ENCODE measurements at places on chromosomes 5 and 9. TPM values are rescaled to one million over a fixed set of nuclear protein-coding genes. Genes with fewer than 3 reads are reported as not detected.

- no peak for DNase-seq
These were observed 81.1 kb upstream of the NR3C1 start for GRCh38 chr5:143484601-143485000.

DNA sequence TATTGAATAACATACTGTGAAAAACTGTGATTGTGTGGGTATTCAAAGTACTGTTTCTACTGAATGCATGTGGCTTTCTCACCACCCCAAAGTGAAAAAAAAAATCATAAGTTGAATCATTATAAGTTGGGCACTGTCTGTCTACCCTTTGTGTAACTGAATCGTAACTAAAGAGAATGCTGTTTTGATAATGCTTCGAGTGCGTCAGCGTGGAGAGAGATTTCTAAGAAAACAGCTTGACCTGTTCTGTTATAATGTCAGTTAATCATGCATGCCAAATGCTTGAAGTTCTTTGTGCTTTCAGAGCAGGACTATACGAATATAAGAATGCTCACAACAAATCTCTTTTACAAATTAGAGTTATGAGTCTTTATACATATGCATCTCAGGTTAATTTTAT, 148.8 kb upstream of the SGCD start:
- DNase-seq = no peak

DNA sequence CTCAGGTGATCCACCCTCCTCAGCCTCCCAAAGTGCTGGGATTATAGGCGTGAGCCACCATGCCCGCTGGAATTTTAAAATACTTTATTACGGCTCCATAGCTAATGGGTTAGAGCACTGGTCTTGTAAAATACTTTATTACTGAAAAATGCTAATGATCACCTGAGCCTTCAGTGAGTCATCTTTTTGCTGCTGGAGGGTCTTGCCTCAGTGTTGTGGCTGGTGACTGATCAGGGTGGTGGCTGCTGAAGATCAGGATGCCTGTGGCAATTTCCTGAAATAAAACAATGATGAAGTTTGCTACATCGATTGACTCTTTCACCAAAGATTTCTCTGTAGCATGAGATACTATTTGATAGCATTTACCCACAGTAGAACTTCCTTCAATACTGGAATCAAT, 26.0 kb upstream of the GNE start:
- DNase-seq = no peak

- no peak for DNase-seq
These were observed 11.0 kb downstream of the HAVCR1 start for GRCh38 chr5:157047898-157048297.

DNA sequence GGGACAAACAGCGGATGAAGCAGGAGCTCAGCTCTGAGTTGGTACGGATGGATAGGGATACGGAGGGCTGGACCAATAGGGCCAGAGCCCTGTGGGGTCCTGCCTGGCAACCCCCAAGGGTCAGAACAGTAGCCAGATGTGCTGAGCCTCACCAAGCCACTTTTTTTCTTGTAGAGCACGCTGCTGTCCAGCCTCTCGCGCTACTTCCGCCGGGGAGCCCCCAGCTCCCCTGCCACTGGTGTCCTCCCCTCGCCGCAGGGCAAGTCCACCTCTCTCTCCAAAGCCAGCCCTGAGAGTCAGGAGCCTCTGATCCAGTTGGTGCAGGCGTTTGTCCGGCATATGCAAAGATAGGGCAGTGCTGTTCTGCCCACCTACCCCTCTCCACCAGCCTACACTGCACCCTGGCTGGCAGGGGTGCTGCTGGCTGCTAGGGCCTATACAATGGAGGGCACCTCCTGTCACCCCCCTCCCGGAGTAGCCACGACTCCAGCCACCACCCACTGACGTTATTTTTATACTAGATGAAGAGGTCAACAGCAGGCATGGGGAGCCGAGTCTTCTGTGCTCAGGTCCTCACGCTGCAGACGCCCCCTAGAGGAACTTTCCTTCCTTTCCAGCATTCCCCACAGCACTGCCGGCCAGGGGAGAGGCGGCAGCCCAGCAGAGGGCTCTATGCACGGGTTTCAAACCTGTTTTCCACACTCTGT, 21.6 kb downstream of the SH3GLB2 start:
- no peak for DNase-seq

GRCh38 chr9:80552931-80553330, 981.2 kb downstream of the TLE4 start:
- no peak for DNase-seq

DNA sequence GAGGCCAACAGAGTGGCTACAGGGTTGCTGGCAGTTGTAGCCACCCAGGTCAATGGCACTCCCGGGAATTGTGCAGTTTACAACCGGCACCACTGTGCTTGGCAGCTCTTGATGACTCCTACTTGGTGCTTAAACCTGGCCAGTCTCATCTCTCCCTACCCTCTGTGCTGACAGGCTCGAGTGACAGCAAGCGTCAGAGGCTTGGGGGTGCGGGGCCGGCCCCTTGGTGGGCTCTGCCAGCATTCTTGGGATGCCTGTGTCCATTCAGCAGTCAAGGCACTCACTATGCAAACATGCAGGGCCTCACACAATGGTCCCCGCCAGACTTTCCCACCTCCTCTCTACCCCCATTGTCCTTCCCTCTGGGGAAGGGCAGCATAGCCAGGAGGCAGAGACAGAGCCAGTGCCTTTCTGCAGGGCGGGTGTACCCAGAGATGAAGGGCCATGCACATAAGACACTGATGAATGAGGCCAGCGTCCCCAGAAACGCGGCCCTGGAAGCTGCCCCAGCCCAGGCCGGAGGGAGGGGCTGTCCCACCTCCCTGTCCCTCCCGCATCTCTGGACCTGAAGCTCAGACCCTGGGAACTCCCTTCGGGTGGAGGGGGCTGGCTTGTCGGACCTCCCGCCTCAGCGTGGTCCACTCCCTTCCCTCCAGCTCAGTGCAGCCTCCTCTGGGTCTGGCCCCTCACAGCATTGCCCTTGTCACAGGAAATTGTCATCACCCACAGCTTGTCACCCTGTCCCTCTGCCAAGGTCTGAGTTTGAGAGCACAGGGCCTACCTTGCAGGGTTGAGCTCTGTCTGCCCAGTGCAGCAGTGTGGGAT, 26.4 kb upstream of the NOTCH1 start:
- DNase-seq = no peak

DNA sequence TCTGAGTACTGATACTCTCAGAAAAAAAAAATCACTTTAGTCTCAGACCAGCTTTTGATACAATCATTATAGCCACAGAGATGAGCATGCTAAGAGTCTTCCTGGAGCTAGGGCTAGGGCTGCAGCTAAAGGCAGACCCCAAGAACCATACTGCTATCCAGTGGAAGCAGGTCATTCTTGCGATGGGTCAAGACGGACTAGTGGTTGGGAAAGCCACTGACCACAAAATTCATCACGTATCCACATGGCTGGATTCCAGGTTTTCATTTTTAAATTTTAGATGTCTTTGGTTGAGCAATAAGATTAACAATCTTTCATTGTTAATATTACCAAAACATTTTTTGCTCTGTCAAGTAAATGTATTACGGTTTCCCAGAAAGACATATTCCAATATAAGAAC, 598.1 kb downstream of the DNAH5 start:
- no peak for DNase-seq

- DNase-seq = no peak
These were observed 187.9 kb downstream of the MAN2A1 start for GRCh38 chr5:109877670-109878045.

- DNase-seq = no peak
These were observed 32.1 kb upstream of the SARDH start for GRCh38 chr9:133770076-133770777.

DNA sequence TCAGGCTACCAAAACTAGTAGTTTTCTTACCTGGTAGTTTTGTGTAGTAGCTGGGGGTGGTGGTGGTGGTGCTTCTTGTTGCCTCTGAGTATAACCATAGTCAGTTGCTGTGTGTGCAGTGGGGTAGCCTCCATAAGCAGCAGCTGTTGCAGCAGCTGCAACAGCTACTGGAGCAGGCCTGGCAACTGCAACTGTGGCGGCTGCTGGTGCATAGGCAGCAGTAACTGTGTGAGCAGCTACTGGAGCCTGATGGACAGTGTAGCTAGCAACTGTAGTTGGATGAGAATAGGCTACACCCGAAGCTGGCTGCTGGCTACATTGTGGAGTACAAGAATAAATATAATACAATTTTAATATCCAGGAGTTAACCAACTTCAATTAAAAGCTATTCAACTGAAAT, 24.7 kb downstream of the ZFR start:
- no peak for DNase-seq

- DNase-seq = no peak
These were observed 132.7 kb downstream of the MAPKAP1 start for GRCh38 chr9:125574126-125574877.

DNA sequence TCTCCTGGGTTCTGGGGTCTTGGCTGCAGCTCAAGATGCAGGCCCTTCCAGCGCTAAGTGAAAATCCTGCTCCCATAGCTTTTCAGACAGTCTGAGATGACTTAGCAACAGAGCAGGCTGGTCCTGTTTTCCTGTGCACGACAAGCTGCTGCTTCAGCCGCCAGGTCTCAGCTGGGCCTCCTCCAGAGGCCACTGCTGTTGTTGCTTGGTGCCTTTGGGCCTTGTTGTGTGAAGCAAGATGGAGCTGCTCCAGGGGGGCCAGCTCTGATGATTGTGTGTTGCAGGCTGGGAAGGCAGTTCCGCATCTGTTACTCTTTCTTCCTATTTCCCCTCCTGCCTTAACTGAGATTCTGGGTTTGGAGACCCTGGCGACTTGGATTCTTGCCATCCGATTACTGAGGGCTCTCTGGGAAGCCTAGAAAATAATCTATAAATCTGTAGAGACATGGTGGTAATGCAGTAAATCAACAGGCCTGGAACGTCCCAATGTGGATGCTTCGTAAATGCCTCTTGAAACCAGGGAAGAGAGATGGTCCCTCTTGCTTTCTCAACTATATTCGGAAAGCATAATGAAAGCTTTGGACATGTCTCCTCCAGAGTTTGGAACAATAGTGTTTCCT, 3.2 kb downstream of the MAP1B start:
- DNase-seq = no peak

DNA sequence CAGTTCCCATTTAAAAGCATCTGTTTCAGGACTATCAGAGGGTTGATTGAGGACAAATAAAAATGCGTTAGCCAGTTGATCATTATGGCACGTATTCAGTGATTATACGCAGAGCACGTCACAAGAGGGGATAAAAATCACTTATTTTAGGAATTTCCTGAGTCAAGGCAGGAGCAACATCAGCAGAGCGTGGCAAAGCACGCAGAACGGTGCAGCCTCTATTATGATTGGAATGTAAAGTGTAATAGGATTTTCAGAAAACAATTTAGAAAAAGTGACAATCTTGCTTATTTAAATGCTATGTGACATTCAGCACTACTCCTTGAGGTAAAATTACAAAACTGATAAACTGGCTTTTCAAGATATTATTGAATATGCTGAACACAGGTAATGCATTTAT, 413.6 kb upstream of the DAP start:
- no peak for DNase-seq

GRCh38 chr5:4907571-4907970, 232.6 kb upstream of the ADAMTS16 start:
- DNase-seq = no peak

DNA sequence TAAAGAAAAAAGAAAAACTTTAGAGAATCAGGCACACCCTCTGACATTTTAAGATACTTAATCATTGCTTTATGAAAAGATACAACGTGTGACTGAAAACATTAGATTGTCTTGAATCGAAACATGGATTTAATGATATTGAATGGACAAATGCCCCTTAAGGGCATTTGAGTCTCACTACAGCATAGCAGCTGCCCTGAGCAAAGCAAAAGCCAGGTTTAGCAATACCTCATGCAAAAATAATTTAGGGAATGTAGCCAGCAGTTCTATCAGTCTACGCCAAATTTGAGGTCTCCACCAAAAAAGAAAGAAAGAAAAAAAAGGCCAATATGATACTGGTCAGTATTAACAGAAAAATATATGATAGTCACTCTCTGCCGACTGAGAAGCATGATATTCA, 56.6 kb upstream of the LMNB1 start:
- no peak for DNase-seq

- no peak for DNase-seq
These were observed 14.1 kb downstream of the SEMA4D start for GRCh38 chr9:89483592-89484474.

DNA sequence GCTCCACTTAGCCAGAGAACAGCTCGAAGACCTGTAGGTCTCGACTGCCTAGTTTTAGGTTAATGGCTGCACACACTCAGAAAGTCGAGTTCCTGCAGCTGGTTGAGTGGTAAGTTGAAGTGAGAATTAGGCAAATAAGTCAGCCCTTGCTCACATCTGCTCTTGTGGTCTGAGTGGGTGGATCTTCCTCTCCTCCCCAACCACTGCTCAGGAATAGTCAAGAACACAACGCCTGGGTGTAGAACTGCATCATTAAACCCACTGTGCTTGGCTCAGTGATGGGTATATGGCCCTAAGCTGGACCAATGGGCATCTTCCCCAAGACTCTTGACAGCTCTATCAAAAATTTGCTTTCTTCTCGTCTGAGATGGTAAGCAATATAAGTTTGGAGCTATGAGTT, 20.9 kb upstream of the ADAM19 start:
- no peak for DNase-seq

DNA sequence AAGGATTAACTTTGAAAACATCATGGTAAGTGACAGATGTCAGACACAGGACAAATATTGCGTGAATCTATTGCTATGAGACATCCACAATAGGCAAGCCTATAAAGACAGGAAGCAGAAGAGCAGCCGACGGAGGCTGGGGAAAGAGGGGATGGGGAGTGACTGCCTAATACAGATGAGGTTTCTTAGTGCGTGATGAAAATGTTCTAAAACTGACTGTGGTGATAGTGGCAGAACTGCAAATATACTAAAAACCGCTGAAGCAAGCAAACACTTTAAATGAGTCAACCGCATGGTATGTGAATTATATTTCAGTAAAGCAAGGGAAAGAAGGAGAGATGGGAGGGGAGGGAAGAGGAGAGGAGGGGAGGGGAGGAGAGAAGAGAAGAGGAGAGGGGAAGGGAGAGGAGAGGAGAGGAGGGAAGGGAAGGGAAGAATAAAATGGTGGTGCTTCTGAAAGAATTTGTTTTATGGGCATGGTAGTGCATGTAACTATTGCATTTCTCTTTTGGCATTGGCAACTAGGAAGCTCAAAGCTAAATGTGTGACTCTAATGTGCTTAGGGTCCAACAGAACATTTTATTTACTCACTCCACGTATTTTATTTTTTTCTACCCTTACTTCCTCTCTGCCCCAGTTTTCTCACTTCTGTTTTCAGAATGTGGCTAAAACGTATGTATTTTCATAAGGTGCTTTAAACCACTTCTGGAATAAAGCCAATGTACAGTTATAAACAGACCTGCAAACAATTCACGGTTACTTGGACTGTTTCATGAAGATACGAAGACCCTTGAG, 21.3 kb downstream of the AKNA start:
- DNase-seq = no peak

The NKD2 gene
- 1.5 TPM for total RNA-seq

The WNT8A gene
- not detected for total RNA-seq

The FNBP1 gene
- total RNA-seq = 80.3 TPM

The CAMK4 gene
- 6.6 TPM for total RNA-seq

The TTF1 gene
- 11.8 TPM for total RNA-seq

The LCN12 gene
- total RNA-seq = not detected

The BNC2 gene
- total RNA-seq = 16.1 TPM

The PRRX2 gene
- 42.0 TPM for total RNA-seq

The AGXT2 gene
- not detected for total RNA-seq

The ADAMTS13 gene
- 6.0 TPM for total RNA-seq

The GRM6 gene
- total RNA-seq = not detected

The PHF24 gene
- 0.35 TPM for total RNA-seq

The AK1 gene
- 35.1 TPM for total RNA-seq

The SOHLH1 gene
- total RNA-seq = not detected

The PAEP gene
- total RNA-seq = not detected

The SHROOM1 gene
- total RNA-seq = 13.1 TPM
